ENCODE measurements at places on chromosomes 6 and 20.
A peak's percentile ranks its signal among the peaks of the same experiment; 100 is the strongest.

GRCh38 chr6:29750709-29751108, 27.5 kb downstream of the HLA-F start:
- DNase-seq, result no peak

- DNase-seq, result no peak
These were observed 2.4 kb downstream of the B3GALT4 start for GRCh38 chr6:33279257-33279695.

- DNase-seq, result no peak
These were observed 84.1 kb downstream of the RALGAPA2 start for GRCh38 chr20:20628314-20628713.

GRCh38 chr6:139330826-139331500, 39.2 kb upstream of the TXLNB start:
- DNase-seq, result no peak

DNA sequence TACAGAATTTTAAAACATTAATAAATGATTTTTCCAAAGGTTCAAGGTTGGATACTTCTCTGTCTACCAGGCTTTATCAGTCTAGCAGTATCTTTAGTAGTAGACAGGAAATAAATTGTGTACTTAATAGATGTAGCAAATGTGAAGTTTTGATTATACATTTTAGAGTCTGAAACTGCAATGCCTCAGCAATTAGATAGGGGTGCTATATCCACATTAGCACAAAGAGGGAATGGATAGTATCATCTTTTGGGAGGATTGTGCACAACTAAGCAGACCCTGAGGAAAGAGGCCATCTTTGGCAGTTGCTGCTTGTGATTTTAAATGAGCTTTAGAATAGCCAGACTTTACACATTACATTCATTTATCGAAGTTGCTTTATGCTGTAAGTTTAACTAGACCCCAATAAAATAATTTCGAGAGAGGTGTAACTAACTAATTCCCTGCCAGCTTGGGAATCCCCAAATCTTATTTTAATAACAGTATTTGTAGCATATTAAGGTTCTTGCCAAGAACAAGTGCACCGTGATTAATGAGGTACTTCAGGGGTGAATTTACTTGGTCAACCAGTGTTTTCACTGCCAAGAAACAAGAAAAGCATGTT, 2.8 kb downstream of the KCNQ5 start:
- no peak for DNase-seq

DNA sequence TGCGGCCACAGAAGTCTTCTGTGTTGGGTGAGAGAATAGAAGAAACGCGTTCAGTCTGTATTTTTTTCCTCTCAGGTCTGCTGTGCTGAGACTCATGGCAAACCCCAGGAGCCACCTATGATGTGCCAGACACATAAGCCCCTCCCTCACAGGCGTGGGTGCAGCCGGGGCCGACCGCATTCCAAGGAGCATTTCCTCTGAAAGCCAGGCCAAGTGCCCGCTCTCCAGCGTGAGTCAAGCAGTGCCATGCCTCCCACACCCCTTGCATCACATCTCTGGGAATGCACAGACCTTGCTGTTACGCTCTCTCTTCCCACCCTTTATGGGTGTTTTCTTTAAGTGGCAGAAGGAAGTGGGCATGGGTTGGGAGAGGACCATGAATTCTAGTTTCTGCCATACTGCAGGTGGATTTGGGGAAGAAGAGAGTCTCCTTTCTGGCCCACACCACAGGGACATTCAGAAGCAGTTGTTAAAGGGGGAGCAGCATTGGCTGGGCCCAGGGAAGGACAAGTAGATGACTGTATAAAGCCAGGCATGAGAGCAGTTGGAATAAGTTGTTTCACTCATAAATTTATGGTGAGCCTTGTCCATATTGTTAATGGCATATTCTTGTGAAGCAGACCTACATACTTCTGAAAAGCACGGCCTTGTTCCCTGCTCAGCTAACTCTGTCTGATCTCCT, 37.1 kb upstream of the TFAP2A start:
- no peak for DNase-seq

DNA sequence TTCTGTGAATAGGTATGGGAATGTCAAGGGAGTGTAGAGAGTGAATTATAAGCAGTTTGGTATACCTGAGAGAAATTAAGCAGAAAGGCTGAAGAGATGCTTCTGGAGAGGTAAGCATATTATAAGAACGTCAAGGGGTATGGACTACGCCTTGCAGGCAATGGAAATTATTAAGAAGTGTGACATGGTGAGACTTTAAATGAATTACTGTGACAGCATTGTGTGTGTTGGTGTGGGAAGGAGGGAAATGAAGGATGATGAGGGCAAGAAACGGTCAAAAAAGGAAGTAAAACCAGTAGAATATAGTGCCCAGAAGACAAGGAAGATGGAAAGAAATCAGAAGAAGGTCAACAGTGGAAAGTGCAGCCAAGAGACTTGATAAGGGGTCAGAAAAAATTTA, 5.9 kb downstream of the KHDRBS2 start:
- no peak for DNase-seq

DNA sequence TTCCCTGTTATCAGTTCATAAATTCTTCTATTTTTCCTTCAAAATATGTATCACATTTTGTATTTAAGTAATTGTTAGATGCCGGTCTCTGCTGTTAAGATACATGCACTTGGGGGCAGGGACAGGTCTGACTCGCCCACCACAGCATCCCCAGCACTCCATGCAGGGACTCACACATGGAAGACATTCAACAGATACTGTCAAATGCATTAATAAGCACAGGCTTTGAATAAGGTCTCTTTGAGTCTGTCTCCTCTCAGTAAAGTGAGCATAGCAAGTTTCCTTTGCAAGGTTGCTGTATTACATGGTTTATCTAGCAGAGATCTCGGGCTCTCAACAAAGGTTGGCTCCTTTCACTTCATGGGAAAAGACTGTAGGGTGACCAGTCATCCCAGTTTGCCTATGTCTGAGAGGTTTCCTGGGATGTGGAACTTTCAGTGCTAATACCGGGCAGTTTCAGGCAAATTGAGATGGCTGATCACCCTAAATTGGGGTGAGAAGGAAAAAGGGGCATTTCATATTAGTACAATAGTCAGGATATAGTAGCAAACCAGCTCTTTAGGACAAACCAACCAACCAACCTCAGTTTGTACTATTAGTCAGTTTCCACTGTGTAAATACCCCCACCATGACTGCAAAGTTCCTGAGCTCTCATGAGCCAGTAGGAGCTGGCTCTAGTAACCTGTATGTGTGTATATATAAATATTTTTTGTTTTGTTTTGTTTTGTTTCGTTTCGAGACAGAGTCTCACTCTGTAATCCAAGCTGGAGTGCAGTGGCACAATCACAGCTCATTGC, 15.0 kb downstream of the JPH2 start:
- no peak for DNase-seq

DNA sequence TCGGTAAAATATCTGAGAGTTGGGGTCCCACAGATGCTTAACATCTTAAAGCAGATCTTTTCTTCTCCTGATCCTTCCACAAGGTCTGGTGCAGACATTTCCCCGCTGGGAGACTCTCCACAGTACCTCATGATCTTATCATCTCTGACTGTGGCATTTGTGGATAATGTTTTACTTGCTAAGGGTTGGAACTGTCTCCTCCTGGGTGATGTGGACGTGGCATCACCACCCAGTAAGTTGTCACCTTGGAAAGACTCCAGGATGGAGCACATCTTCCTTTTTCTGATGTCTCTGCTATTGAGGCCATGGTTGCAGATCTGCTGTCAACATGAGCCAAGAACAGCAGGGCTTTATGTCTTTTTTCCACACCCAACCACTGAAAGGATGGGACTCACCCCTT, 42.0 kb upstream of the FANCE start:
- no peak for DNase-seq

DNA sequence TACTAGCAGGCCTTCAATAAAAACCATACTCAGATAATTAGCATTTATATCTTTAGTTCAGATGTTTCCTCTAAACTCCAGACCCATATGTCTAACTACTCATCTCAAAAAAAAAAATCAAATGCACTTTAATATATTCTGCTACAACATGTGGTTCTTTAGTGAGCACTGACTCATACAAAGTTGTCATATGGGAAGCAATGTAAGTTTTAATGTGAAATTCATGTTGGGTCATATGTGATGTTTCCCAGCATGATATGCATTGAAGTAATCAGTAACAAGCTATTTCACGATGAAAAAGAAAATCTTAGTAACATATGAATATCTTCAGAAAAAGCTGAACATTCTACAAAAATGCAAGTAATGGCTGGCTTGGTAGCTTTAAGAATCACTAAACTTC, 859.7 kb upstream of the ADGRB3 start:
- DNase-seq, result no peak

- no peak for DNase-seq
These were observed 157.5 kb downstream of the RFX6 start for GRCh38 chr6:117034547-117034946.

DNA sequence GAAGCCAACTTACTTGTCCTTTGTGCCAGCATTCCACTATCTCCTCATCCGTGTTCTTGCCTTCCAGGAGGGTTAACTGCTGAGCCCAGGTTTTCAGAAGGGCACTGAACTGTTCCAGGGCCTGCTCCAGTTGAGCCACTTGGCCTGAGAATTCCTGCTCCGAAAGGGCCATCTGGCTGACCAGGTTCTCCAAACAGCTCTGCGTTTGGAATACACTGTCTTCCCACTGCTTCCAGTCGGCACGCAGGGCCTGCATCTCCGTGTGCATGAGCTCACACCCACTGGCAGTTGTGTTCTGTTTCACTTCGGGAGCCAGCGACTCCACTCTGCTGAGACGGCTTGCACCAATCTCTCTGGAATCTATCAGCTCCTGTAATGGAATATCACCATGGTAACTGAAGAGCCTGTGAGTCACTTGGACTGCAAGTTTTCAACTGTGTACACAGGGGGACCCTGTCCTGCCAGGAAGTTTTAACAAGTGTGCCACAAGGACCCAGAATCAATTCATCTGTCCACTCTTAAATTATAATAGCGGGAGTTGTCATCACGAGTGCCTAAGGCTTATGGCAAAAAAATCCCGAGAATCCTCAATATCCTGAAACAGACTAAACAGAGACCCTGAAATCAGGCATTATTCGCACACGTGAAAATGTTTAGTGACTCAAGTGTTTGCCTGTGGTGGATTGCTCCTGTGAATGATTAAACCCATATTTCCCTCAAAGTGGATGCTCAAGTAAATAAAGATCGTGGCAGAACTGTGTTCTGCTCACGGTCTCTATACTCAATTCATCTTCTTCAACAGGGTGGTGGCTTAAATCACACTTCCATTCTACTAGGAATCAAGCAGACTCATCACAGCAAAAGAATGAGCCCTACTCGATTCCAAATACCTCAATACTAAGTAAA, 255.9 kb downstream of the SYNE1 start:
- DNase-seq, result peak; percentile 85

- peak; percentile 22 for DNase-seq
These were observed 1.3 kb downstream of the EPPIN start for GRCh38 chr20:45545754-45546453.

- no peak for DNase-seq
These were observed 27.1 kb downstream of the HSF2 start for GRCh38 chr6:122426597-122426996.

- no peak for DNase-seq
These were observed 1146.9 kb upstream of the GJE1 start for GRCh38 chr6:140985679-140986275.

GRCh38 chr6:7152462-7152861, 44.7 kb downstream of the RREB1 start:
- no peak for DNase-seq

DNA sequence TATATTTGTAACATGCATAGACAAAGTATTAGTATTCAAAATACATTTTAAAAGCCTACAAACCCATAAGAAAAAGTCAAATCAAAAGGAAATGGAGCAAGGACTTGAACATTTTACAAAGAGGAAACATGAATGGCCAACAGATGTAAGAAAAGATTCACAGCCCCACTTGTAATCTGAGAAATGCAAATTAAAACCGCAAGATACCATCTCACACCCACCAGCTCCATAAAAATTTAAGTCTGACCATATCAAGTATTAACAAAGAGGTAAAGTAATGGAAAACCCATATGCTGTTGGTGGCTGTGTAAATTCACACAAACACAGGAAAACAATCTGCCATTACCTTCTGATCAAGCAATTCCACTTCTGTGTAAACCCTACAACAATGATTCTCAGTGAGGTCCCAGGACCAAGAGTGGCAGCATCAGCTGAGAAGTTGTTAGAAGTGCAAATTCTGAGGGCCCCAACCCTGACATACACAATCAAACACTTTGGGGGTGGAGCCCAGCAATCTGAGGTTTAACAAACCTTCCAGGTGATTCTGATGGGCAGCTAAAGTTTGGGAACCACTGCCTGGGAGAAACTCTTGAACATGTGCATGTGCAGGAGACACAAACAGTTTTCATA, 30.9 kb downstream of the BCL2L1 start:
- DNase-seq, result no peak

DNA sequence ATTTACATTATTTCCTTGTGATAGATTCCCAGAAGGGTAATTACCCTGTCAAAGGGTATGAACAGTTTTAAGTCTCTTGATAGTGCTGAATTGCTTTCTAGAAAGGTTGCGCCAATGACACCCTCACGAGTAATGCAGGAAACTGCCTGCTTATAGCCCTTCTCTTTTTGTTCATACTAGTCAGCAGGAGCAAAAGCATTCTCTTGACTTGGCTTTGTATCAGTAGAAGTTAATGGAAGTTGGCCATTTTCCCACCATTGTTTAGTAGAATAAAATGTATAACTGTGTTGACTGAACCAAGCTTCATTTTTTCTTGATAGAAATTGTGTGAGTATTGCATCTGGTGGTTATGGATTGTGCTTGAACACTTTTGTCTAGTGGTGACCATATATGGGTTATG, 100.1 kb downstream of the FARS2 start:
- no peak for DNase-seq

DNA sequence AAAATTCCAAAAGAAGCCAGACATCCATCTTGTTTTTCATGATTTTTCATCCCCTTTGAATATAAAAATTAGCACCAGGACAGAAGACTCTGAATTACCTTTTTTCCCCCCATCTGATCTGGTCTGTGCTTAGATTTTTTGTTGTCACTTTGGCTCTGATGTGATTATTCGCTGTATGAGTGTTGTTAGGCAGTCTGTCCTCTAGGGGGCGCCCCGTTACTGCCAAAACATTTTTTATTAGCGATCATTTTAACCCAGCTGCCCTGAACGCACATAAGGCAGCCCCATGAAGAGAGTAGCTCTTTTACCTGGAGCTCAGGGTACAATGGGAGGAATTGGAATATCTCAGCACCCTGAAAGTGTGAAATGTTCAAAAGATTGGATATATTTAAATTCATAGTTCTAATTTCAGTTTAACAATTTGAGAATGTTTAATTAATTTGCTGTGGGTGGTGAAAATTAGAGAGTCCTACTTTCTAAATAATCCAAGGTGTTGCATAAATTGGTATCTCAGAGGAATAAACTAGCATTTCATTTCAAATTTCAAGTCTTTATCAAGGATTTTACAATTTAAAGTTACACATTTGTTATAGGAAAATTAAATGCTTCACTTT, 60.8 kb downstream of the PRPH2 start:
- peak; percentile 77 for DNase-seq

DNA sequence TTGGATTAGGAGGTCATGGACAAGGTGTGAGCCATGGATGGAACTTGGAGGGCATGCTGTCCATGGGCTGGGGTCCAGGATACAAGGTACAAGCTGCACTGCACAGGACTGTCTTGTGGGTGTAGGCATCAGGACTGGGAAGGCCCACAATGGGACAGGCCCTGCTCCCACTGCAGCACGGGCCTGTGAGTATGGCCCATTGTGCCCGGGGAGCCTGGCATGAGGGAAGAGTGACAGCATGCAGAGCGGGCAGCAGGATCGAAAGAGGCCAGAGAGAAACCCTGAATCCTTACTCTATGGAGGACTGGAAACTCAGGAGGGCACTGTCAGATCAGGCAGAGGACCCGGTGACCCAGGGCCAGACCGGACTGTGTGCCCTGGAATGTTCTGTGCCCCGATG, 211.3 kb downstream of the PREX1 start:
- no peak for DNase-seq

GRCh38 chr20:57705127-57705899, 4.5 kb downstream of the PMEPA1 start:
- no peak for DNase-seq

All from left kidney (tissue), 8 donors.